NCI-H1092 treated with DMSO at 0.1 percent for 48 hours (cell line): ENCODE measurements at places on chromosomes 2 and 18.
A peak's percentile ranks its signal among the peaks of the same experiment; 100 is the strongest.

DNA sequence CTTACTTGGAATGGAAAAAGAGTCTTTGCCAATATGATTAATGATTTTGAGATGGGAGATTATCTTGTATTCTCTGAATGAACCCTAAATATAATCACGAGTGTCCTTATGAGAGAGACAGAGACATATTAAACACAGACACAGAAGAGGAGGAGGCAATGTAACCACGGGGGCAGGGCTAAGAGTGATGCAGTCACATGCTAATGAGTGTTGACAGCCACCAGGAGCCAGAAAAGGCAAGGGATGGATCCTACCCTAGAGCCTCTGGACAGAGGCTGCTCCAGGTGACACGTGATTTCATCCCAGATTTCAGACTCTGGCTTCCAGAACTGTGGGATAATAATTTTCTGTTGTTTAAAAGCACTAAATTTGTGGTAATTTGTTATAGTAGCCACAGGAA lies 679.6 kb downstream of the MBD2 start:
- no peak for DNase-seq

DNA sequence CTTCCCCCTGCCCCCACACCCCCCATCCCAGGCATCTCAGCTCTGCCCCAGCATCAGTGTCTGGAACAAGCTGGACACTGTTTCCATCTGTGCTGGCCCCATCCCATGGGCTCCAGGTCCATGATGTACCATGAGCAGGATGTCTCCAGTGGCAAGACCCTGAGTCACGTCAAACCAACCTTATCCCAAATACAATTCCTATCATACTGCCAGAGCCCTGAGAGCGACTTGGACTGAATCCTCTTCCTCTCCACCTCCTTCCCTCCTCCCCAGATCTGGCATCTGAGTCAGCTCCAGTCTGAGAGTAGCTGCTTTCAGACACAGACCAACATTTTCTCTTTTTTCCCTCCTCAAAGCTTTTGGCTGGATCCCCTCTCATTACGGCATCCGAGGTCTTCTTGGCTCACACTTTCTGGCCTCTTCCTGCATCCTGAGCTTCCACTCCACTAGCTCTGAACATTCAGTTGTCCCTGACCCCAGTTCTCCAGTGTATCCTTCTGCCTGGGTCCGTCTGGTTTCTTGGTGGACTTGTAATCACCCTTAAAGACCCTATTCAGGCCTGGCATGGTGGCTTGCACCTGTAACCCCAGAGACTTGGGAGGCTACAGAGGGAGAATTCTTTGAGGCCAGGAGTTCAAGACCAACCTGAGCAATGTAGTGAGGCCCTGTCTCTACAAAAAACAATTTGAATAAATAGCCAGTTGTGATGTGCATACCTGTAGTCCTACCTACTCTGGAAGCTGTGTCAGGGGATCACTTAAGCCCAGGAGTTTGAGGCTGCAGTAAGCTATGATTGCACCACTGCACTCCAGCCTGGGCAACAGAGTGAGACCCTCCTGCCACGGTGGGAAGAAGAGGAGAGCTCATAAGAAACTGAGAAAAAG lies 68.3 kb downstream of the ACKR3 start:
- DNase-seq, result no peak

DNA sequence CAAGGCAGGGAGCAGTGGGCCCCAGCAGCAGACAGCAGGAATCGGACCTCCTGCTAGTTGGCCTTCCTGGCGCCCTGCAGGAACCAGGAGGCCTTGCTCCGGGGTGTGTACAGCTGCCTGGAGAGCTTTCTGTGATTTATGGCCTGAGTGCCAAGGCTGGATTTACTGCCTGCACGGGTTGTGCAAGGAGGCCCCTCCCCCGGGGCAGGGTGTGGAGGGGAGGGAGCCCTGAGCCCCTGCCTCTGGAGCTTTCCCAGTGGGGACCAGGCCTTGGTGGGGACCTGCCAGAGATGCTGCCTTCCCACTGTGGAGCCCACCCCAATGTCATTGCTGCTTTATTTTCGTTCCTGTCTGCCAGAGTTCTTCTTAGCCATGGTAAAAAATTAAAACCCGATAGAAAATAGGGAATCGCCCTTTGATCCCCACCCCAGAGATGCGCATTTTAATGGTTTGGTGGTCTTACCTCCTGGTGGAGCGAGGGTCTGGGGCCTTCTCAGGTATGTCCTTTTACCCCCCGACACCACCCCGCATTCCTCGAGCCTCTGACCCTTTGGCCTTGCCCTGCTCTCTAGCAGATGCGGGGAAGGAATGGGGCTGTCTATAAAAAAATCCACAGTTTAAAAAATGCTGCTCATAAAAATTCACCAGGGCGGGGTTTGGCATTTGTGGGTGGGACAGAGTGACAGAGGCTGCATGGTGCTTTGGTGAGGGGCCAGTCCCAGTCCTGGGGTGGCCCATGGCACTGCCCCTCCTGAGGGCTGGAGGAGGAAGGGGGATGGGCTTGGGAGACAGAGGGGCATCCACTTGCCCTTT lies 6.9 kb upstream of the RALB start:
- DNase-seq, result no peak

GRCh38 chr2:112836163-112836560 lies 417 bp downstream of the IL1B start:
- no peak for DNase-seq

DNA sequence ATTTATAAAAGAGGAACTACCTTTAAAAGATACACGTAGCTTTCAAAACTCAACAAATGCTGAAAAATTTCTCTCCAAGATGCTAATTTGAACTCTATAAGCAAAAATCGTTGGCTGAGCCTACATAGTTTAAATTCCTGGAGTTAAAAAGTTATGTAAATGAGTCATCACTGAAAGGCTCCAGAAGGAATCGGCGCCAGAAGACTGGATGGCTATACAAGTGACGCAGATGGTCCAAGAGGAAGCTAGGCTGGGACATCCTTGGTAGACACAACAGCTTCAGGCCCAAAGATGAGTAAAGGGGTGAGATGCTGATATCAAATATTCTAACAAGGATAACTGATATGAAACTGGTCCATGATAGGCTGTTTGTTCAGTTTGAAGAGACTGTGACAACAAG lies 22.8 kb upstream of the DNAH6 start:
- no peak for DNase-seq

DNA sequence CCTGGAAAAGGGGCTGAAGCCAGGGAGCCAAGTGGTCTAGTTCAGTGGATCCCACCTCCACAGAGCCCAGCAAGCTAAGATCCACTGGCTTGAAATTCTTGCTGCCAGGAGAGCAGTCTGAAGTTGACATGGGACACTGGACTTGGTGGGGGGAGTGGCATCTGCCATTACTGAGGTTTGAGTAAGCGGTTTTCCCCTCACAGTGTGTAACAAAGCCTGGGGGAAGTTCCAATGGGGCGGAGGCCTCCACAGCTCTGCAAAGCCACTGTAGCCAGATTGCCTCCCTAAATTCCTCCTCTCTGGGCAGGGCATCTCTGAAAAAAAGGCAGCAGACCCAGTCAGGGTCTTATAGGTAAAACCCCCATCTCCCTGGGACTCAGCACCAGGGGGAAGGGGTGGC lies 144.4 kb downstream of the PTPRM start:
- DNase-seq, result no peak

GRCh38 chr18:3450012-3450798 lies at the start of gene TGIF1:
Gene TGIF1 (plus strand): TSS chr18:3450172. CDS start chr18:3450490, 318 bp downstream.
- peak; percentile 36 for DNase-seq

DNA sequence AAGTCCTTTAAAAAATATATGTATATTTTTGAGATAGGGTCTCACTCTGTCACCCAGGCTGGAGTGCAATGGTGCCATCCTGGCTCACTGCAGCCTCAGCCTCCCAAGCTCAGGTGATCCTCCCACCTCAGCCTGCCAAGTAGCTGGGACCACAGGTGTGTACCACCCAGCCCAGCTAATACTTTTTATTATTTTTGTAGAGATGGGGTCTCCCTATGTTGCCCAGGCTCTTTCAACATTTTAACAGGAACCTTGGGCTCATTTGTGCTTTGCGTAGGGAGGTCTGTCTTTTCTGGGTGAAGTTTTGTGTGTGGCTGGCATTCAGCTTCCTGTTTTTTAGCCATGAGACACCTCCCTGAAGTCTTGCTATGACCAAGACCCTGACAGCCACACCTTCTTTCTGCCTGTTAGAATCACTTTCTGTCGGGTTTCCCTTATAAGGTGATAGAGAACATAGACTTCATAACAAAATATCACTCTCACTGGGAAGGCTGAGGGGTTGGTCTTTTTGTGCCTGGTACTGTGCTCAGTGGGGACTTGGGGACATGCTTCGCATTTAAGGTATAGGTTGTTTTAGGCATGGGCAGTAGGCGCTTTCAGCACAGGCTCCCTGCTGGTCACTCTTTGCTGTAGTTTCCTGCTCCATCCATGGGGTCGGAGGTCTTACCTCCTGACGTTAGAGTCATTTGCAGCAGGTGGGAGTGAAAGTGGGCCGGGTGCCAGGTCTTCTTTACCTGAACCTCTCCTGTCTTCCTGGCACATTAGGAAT lies 3.4 kb downstream of the RAB31 start:
- no peak for DNase-seq

GRCh38 chr2:1101011-1101782 lies 150.5 kb downstream of the SNTG2 start:
- DNase-seq, result no peak

- no peak for DNase-seq
These were observed 89.8 kb downstream of the ASXL2 start for GRCh38 chr2:25788457-25788856.

DNA sequence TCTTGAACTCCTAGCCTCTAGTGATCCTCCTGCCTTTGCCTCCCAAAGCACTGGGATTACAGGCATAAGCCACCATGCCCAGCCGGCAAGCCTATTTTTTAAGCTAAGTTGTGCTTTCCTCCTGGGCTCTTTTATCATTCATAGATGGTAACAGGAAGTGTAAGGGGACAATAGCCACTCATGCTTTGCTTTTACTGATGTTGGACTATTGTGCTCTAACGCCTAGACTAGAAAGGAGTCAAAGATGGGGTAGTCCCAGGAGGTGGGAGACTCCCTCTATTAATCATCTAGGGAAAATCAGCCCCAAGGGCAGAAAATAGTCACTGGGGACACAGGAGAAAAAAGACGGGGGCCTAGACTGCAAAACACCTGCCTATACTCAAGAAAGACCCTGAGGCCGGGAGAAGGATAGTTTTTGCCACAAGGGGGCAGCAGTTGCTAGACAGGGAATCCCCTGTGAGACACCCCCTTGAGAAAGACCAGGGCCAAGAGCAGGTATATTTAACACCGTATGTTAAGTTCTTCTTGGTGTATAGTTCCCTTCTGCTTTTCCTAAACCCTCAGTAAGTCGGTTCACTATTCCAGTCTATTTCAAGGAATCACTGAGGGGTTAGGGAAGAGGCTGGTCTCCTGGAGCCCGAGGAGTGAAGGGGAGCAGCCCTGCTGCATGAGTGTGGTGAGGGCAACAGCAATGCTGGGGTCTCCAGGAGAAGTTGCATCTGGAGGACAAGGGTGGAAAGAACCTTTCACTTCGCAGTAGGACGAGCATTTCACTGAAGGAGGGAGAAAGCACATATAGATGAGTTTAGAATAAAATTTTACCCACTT lies 2.1 kb upstream of the CXCR1 start:
- DNase-seq, result peak; percentile 3

- DNase-seq, result no peak
These were observed 70.3 kb downstream of the ASXL2 start for GRCh38 chr2:25808006-25808383.

DNA sequence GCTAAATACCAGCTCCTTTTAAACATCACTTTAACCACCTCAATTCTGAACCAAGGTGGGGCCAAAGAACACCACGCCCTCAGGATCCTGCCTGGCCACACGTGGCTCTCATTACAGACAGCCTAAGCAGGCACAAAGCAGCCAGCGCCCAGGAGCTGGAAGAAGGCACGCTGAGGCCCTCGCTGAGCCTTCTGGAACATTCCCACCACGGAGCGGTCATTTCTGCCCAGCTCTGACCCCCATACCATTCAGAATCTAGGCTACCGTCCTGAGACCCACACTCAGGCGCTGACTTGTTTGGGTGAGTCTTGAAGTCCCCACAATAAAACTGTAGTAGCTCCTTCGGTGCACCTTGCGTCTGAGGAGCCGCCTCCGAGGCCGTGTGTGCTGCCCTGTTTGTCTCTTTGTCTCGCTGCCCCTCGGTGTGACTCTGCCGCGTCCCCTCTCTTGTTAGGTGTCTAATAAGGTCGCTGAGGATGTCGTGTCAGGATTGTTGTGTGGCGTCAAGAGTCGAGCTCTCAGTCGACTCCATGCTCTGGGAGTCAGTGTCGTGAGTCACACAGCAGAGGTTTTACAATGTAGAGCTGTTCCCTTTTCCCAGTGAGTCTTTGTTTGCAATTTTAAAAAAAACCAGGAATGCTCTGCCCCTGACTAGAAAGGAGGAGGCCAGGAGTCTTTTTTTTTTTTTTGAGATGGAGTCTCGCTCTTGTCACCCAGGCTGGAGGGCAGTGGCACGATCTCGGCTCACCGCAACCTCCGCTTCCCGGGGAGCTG lies 242.4 kb downstream of the KLHL29 start:
- DNase-seq, result no peak

- no peak for DNase-seq
These were observed at the start of gene GPR55 for GRCh38 chr2:230924470-230925341. Gene GPR55 (minus strand): TSS chr2:230925242. CDS start chr2:230910962, 14,280 bp downstream.

GRCh38 chr2:111662771-111663470 lies 221.1 kb downstream of the ANAPC1 start:
- no peak for DNase-seq

GRCh38 chr18:36187826-36188721 lies 777 bp downstream of the MOCOS start:
- DNase-seq, result no peak

DNA sequence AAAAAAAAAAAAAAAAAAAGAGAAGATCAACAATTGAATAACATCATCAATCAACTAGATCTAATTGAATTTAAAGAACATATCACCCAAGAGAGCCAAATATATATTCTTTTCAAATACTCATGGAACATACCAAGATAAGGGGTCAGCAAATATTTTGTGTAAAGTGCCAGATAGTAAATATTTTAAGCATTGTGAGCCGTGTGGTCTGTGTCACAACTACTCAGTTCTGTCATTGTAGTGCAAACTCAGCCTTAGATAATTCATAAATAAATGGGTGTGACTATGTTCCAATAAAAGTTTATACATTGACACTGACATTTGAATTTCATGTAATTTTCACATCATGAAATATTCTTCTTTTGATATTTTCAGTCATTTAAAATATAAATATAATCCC lies 45.9 kb downstream of the OTX1 start:
- no peak for DNase-seq

DNA sequence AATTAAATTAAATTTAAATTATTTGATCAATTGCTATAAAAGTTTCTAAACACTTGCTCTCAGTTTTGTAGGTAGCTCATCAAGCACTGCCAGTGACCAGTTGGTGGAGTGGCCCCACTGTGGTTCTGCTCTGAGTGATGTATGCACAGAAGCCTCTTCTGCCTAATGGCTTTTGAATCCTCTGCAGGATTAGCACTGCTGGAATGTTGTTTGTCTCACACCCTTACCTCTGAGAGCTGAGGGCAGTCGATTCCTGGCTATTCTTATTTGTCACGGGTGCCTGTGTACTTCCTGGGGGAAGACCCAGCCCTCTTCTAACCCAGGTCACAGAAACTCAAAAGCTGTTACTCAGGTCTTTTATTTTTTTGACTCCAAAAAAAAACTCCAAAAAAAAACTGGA lies 9.5 kb downstream of the CAPN14 start:
- DNase-seq, result no peak
